ENCODE measurements at places on chromosomes 11 and 22.
A peak's percentile ranks its signal among the peaks of the same experiment; 100 is the strongest.

DNA sequence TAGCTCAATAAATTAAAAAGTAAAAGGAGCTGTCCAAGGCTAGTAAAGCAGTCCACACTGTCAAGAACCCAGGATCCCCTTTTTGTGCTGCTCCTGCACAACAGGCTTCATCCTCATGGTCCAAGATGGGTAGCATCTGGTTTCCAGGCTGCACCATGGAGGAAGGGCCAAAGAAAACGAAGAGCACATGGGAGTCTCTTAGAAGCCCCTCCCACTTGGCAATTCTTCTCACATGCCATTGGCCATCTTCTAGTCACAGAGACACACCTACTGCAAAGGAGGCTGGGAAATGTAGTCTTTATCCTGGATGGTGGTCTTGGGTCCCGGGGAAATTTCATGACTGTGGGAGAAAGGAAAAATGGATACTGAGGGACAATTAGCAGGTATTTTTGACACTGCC is 37.8 kb downstream of the PRR5L start:
- peak; percentile 41 for DNase-seq

DNA sequence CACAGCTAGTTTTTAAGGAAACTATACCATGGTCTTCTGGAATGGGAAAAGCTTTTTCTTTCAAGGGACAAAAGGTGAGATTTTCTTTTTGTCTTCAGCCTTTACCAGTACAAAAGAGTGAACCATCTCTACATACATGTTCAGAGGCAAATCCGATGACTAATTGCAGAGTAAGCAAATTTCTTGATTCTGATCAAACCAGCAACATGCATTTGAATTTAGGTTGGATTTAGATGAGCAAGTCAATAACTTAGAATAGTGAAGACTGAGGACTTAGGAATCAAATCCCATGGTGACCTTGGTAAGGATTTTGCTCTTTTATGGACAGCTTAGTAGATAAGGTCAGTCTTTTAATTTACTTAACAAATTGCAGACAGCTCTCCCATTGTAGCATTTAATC is 65.9 kb upstream of the BLID start:
- no peak for DNase-seq

DNA sequence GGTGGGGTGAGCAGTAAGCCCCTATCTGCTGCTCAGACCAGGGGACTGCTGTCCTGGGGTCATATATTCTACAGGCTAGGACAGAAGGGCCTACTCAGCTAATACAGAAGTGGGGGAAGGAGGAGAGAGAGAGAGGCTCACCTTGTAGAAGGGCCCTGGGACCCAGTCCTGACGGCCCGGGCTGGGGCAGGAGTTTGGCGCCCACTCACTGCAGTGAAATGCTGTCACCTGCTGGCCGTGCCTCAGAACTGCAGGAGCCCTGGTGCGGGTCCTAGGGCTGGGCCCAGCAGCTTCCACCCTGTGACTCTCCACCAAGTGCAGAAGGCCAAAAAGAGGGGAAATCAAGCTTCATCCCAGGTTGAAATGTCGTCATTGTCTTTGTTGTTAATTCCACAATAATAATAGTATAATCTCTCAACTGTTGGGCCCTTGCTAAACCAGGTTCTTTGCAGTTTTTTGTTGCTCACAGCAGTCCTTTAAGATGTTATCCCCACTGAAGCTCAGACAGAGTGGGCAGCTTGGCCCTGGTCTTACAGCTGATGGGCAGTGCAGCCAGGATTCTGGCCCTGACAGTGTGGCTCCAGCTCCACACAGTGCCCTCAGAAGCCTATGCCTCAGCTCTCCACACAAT is 29.6 kb downstream of the TRIM29 start:
- no peak for DNase-seq

DNA sequence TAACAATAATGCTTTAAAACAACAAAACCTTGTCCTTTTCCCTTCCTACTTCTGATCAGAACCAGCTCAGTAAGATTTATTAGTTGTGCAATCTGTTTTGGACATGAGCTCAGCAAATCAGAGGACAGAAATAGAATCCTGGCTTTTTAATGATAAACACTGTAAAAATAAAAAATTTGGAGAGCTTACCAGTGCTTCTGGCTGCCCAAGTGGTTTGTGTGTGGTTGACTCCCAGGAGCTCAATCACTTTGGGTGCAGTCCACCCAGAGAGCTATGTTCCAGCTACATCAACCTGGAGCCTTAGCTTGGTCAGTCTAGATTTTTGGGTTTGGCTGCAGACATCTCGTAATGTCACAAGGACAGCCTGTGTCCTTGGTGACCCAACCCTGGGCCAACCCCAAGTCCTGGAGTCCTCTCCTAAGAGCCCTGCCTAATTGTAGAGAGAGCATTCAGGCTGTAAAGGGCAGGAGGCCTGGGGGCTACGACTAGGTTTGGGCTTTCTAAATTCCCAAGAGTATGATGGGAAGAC is 28.5 kb downstream of the CD44 start:
- DNase-seq = no peak

- no peak for DNase-seq
Measured at GRCh38 chr11:117855186-117855845, 21.1 kb downstream of the FXYD6 start.

DNA sequence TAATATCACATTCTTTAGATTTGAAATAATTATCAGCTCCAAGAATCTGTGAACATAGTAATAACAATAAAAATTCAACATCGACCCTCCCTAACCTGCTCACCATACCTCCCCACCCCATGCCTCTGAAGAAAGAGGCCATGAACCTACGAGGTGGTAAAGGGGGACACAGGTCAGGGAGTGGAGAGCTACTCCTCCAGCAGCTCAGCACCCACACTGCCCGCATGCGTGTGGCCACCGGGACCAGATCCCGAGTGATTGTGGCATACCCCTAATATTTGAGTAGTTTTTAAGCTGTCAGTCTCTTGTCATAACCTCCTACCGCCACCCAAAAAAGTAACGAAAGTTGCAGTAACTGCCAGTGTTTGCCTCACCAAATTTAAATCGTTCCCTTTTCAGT is 16.8 kb upstream of the ADSL start:
- DNase-seq = no peak

- no peak for DNase-seq
Measured at GRCh38 chr22:44931077-44931540, 78.7 kb downstream of the PHF21B start.

GRCh38 chr22:47615051-47615450 is 852.6 kb downstream of the TBC1D22A start:
- no peak for DNase-seq

- no peak for DNase-seq
Measured at GRCh38 chr22:46659791-46660186, 39.6 kb downstream of the GRAMD4 start.

DNA sequence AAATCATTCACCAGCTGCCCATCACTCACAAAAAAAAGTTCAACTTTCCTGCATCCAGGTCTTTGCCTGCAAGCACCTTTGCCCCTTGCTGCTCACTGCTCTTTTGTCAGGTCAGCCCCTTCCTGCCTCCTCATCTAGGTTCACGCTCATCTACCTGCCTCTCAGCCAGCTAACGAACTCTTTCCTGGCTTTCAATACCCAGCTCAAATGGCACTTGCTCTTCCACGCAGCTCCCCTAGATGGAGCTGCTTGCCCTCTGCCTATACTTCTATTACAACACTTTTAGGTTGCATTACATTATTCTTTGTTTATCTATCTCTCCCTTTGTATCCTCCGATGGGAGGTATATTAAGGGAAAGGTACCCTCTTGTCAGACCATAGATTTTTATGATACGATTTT is 78.9 kb upstream of the TBCEL start:
- DNase-seq = no peak

DNA sequence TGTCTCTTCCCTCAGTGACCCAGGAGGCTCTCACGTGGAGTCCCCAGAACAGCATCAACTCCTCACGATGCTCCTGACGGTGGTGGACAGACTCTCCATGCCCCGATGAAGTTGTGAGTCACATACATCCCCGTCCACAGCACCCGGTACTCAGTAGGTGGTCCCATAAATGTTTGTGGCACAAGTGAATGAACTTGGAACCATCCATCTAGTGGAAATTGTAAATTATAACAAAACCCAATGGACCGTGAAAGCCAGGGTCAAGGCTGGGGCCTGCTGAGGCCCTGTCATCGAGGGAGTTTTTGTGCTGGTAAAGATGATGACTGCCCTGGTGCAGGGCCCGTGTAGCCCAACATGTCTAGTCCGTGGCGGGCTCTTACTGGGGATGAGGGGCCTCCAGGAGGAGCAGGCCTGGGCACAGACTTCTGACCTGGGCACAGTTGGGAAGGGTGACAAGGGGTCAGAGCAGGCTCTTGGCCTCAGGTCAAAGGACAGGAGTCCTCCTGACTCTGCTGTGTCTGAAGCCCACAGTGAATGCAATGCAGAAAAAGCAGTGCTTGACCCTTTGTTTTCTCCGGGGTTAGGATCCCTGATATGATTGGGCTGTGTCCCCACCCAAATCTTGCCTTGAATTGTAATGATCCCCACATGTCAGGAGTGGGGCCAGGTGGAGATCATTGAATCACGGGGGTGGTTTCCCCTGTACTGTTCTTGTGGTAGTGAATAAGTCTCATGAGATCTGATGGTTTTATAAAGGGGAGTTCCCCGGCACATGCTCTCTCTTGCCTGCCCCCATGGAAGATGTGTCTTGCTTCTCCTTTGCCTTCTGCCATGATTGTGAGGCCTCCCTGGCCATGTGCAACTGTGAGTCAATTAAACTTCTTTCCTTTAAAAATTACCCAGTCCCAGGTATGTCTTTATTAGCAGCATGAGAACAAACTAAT is 20.0 kb upstream of the SMIM38 start:
- no peak for DNase-seq

All from HS-27A (cell line).